Hepatocyte (in vitro differentiated cells): ENCODE measurements at places on chromosomes 2 and 18. TPM values are rescaled to one million over a fixed set of nuclear protein-coding genes. Genes with fewer than 3 reads are reported as not detected.

- no peak for DNase-seq
Measured at GRCh38 chr18:72160510-72161445, 383.4 kb downstream of the CBLN2 start.

The CRYGD gene
- total RNA-seq: not detected in 2 replicates

DNA sequence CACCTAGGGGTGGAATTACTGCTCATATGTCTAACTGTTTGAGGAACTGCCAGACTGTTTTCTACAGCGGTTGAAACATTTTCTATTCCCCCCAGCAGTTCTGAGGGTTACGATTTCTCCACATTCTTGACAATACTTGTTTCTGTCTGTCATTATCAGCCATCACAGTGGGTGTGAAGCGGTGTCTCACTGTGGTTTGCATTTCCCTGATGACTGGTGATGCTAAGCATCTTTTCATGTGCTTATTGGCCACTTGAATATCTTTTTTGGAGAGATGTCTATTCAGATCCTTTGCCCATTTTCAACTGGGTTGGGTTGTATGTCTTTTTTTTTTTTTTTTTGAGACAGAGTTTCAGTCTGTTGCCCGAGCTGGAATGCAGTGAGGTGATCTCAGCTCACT, 63.0 kb downstream of the ADNP2 start:
- DNase-seq: no peak

The ITPRIPL1 gene
- 2.0 TPM in 2 replicates for total RNA-seq

The CDKL4 gene
- 0.10 and 1.8 TPM in 2 replicates for total RNA-seq

GRCh38 chr2:229672021-229672420, 42.3 kb downstream of the DNER start:
- no peak for DNase-seq
